ENCODE measurements at places on chromosomes 4 and X.

- no peak for DNase-seq
Observed at GRCh38 chrX:110116066-110116980, 113.4 kb downstream of the TMEM164 start.

DNA sequence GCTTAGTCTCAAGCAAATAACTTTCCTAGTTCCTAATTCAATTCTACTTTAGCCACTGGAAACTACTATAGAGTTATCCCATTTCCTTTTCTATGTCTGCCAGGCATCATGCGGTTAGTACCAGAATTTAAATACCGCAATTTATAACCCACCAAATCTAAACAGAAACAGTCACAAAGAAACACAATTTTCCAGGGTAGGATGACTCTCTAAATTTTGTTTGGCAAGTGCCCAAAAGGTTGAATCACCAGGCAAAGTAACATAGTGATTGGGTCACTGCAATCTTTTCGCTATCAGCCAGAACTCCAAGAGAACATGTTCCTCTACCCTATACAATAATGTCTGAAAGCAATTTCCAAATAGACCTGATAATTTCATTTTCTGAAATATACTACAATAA, 240.2 kb upstream of the GRIA3 start:
- no peak for DNase-seq

DNA sequence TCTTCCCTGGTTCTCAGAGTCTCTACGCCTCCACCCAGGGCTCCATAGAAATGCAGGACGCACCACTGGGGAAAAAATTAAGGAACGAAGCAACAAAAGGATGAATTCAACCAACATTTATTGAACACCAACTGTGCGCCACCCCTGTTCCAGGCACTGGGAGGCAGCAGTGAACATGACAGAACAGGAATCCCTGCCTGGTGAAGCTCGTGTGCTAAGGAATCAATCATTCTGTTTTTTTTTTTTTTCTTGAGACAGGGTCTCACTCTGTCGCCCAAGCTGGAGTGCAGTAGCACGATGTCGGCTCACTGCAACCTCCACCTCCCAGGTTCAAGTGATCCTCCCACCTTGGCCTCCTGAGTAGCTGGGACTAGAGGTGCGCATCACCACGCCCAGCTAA, 1.9 kb upstream of the FTSJ1 start:
- no peak for DNase-seq

DNA sequence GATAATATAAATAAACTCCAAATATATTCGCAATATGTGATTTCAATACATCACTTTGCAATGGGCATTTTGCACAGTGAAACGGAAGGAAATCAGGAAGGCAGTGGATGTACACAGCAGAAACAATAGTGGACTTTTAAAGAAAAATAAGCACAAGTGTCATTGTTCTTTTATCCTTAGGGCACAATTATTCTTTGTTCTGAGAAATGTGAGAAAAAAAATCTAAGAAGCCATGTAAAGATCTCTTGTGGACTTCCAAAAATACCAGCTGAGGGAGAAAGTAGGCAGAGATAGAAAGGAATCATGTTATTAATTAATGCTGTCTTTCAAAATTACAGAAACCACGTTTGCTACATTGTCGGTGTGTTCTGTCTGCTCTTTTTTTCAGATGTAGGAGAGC, 17.6 kb upstream of the PRRG1 start:
- DNase-seq: no peak

GRCh38 chrX:12956704-12957534, 18.0 kb upstream of the TMSB4X start:
- DNase-seq: peak; percentile 48

DNA sequence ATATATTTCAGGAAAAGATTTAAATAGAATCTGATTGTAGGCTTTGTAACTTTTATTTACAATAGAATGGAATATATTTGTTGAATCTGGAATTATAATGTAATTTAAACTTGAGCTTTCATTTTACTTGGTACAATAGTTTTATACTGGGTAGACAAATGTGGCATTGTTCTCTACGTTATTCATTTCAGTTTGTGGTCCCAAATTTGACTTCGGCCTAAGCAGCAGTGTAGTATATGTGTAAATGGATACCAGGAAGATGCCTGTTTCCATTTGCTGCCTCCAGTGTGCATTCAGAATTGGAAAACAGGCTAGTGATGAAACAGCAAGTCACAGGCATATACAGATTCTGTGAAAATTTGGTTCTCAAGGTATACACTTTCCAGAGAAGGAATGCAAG, 77.8 kb downstream of the CLDN22 start:
- no peak for DNase-seq

- DNase-seq: no peak
Observed at GRCh38 chr4:164252286-164252685, 501.6 kb upstream of the SMIM31 start.

DNA sequence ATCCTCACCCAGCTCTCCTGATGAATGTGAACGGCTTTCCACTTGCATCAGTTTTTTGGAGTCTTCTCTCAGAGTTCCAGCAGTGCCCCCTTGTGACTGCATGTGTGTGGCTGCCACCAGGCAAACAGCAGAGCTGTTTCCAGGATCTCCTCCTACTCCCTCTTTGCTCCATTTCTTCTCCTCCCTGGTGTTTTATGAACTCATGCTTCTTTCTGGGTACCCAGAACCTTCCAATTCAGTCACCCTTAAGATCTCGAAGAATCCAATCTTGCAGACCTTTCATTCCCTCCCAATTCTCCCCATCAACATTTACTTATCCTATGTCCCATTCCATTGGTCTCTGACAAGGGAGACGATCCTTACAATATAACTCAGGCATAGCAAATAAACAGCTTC, 6.8 kb upstream of the TCEANC start:
- DNase-seq: no peak

GRCh38 chr4:111821342-111821741, 323.9 kb upstream of the FAM241A start:
- DNase-seq: no peak

DNA sequence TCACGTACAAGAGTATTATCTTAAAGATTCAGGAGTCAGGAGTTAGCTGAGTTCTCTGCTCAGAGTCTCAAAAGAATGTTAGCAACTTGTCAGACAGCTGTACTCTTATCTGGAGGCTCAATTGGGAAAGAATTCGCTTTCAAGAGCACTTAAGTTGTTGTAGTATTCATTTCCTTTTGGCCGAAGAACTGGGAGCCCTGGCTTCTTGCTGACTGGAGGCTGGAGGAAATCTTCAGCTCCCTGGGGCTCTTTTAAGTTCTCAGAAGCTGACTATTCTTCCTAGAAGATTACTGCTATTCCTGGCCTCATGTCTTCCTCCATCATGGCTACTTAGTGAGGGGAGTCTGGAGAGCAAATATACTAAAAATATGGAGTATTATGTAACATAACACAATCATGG, 587.2 kb downstream of the EPHA5 start:
- no peak for DNase-seq

DNA sequence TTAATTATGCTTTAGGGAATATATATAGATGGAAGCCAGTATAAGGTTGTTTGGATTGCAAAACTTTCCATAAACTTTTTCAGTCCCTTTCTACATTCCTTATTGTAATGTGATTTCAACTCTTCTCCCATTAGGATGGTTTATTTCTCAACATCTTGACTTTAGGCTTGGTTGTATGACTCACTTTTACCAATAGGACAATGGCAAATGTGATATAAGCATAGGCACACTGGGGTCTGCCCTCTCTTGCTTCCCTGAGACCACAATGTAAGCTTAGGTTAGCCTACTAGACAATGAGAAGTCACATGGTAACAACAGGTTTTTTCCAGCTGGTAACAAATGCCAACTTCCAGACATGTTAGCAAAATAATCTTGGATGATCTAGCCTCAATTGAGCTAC, 163.3 kb upstream of the RBPJ start:
- DNase-seq: no peak

GRCh38 chrX:120308959-120309872, 2.0 kb downstream of the TMEM255A start:
- no peak for DNase-seq

DNA sequence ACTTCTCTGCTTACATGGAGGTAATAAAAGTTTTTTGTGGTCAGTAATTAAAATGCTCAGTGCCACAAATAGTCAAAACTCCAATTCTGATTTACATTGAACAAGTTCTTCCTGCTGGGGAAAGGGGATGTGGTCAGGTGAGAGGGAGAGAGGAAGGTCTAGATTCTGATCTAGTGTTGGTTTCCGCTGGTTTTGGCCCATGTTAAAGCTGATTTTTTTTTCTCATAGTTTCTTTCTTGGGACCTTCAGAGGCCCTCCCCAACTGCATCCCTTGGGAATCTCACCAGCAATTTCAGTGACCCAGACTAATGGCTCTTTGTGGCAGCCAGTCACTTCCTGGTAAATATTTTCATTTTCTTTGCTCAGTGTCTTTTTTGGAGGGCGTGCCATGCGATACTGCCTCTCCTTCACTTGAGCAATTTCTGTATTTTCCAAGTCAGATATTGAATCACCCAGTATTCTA, 332.7 kb downstream of the RAPGEF2 start:
- no peak for DNase-seq

DNA sequence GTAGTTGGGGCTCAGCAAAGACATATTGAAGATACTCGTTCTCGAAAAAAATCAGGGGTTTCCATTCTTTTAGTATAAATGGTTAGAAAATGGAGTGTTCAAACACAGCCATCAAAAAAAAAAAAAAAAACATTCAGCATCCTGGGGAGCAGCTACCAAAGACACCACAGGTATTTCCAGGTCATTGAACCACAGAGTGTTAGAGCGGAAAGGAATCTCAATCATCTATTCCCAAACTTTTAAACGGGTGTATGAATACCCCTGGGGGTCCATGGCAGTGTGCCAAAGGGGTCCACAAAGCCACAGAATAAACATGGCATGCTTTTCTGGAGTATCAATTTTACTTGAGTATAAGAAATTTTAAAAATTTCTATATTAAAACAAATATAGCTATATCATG, 6.9 kb upstream of the FGF16 start:
- DNase-seq: no peak

DNA sequence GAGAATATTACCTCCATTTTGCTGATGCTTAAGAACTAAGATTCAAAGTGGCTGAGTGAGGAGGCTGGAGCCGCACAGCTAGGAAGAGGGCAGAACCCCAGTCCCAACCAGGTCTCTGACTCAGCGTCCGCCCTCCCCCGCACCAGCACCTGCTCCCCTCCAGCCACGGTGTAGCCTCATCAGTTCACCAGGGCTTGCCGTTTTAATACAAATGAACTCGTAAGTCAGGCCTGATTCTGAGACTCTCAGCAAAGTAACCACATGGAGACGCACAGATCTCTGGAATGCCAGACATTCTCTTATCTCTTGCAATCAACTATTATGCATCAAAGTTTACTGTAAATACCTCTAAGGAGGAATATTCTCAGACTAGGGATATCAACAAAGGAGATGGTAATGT, 52.4 kb downstream of the ENPP6 start:
- no peak for DNase-seq

GRCh38 chrX:72040506-72040905, 91.2 kb downstream of the RTL5 start:
- DNase-seq: no peak

GRCh38 chrX:84064164-84064563, 123.8 kb downstream of the RPS6KA6 start:
- no peak for DNase-seq

DNA sequence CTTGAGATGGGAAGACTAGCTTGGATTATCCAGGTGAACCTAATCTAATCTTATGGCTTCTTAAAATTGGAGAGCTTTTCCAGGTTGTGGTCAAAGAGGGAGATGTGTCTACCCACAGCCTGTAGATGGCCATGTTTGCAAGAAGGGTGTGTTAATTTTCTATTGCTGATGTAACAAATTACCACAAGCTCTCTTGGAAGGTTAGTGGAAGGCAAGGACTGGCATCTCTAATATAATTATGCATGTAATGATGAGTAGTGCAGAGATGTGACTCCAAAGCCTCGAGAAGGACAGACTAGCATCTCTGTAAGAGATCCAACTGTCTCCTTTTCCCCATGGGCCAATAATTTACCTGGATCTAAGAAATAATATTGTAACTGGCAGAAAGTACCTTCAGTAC, 3.2 kb upstream of the ADH1B start:
- DNase-seq: no peak

All from KG1 (cell line).